ENCODE measurements at places on chromosomes 5 and 9.

DNA sequence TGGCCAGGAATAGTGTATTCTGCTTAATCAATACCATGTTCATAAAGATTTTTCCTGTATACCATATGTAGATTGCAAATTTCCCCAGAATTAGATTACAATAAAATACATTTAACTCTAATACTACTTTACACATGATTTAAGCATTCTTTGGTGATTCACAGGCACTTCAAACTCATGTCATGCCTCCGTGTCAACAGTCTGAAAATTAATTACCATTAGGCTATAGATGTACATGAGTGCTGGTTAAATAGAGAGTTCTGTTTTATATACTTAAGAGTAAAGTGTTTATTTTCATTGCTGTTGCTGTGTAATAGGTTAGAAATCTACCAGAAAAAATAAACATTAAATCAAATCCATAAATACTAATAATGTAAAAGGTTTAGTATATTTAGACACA is 159.8 kb downstream of the ZSWIM6 start:
- DNase-seq = no peak

DNA sequence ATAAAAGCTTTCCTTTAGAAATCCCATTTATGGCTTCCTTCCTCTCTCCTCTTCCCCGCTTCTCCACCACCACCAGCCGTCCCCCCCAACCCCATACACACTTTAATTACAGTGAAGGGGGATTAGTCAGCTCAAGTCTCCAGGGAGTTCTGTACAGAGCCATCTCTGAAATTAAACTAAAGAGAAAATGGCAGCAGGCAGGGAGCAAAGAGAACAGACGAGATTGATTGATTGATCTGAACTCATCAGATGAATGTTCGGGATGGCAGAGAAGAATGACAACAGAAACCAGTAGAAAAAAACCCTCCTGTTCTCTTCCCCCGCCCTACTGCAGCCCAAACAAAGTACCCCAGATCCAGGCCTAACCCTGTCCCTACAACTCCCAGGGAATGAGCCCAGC is 241.7 kb upstream of the PANK3 start:
- DNase-seq = no peak

GRCh38 chr9:600006-600405 is 241.5 kb upstream of the DMRT1 start:
- DNase-seq = no peak

DNA sequence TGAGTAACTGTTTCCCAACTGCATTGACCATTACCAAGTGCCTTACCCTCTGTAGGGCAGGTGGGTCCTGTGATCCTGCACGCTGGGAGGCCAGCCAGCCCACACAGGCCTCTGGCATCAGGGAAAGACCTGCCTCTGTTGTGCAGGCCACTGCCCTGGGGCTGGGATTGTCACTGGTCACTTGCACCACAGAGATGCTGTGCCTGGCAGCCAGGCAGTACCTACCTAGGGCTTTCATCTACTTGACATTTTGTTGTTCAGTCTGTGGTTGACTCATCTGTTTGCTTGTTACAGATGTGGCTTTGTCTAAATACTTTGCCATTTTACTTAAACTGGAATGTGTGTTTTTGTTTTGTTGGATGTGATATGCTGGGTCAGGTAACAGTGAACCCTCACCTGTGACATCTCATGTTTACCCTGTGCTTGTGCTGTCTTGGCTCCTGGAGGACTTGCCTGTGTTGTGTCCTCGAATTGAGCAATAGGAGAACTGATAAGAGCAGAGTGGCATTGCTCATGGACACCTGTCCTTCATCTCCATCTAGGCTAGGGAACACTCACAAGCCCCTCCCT is 32.8 kb downstream of the SECISBP2 start:
- no peak for DNase-seq

GRCh38 chr5:62791059-62791458 is 212.4 kb downstream of the LRRC70 start:
- DNase-seq = no peak

GRCh38 chr9:134010310-134011173 is 14.7 kb upstream of the BRD3OS start:
- DNase-seq = no peak

GRCh38 chr5:163379298-163380155 is 57.9 kb upstream of the CCNG1 start:
- no peak for DNase-seq

Data from right kidney (tissue), 9 donors.